ENCODE measurements at places on chromosomes 2 and 18. TPM values are rescaled to one million over a fixed set of nuclear protein-coding genes. Genes with fewer than 3 reads are reported as not detected.

The NMUR1 gene
- 0.08 TPM for total RNA-seq

The PAX3 gene
- not detected for total RNA-seq

The PPP1R1C gene
- total RNA-seq, result not detected

The ZNF407 gene
- total RNA-seq, result 10.3 TPM

The ALPI gene
- not detected for total RNA-seq

The CHAC2 gene
- 16.0 TPM for total RNA-seq

The TGOLN2 gene
- 64.7 TPM for total RNA-seq

The RNF125 gene
- 3.9 TPM for total RNA-seq

- H3K4me1 ChIP-seq, result no peaks in the 10 kb centered on the region
- H3K27me3 ChIP-seq, result no peaks in the 10 kb centered on the region
- DNase-seq, result no peak
- H3K4me3 ChIP-seq, result no peak overlapping the region
Observed at GRCh38 chr2:191264647-191265081, 19.5 kb downstream of the MYO1B start.

DNA sequence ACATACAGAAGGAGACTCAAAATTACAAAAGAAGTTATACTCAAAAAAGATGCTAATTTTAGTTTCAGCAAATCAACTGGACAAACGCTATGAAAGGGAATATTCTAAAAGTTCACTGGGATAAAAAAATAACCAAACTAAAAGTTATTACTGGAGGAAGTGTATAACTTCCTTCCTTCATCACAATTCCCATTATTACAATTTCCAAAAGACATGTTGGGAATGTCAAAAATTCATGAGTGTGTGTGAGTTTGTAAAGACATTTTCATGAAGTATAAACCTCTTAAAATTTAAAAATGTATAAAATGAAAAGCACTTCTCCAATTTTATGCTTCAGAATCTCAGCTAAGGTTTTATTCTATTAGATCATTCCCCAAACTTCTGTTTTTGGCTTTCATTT is 67.8 kb downstream of the MERTK start:
- H3K27ac ChIP-seq, result no peak overlapping the region
- no peak overlapping the region for H3K4me3 ChIP-seq
- no peak for DNase-seq
- H3K4me1 ChIP-seq, result no peaks in the 10 kb centered on the region
- no peaks in the 10 kb centered on the region for H3K27me3 ChIP-seq

DNA sequence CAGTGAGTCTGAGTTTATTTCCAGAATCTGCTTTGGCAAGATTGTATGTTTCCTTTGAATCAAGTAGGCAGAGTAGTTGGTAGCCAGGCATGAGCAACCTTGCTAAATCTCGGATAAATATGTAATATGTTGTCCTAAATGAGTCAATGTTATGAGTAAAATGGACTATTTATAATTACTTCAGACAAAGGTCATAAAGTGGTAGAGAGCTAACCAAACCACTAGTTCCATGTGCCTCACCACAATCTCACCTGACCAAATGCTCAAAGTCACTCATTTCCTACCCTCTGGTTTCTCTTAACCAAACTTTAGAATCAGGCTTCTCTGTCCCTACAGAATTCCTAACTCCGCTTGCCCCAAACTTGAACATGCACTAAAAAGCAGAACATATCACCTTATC is 261.2 kb upstream of the FSIP2 start:
- H3K36me3 ChIP-seq, result no peaks in the 10 kb centered on the region
- no peak for DNase-seq
- no peak overlapping the region for H3K4me3 ChIP-seq
- no peaks in the 10 kb centered on the region for H3K4me1 ChIP-seq

DNA sequence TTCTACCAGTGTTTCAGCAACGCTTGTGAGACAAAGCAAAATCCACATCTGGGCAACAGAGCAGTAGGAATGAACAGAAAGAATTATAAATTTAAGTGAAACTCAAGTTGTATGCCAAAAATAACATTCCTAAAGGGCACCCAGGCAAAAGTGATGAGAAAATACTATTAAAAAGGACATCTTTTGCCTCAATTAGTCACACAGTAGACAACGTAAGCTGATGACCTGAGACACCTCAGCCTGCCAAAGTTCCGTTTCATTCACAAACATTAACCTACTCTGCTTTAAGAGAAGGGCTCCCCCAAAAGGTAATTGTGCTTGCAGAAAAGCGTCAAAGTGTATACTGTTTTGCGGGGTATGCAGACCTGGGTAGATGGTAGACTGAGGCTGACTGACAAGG is 7.2 kb downstream of the HDLBP start:
- H3K4me3 ChIP-seq, result no peak overlapping the region
- no peaks in the 10 kb centered on the region for H3K36me3 ChIP-seq
- peaks cover 36% of the 10 kb centered on the region for H3K4me1 ChIP-seq
- DNase-seq, result no peak

DNA sequence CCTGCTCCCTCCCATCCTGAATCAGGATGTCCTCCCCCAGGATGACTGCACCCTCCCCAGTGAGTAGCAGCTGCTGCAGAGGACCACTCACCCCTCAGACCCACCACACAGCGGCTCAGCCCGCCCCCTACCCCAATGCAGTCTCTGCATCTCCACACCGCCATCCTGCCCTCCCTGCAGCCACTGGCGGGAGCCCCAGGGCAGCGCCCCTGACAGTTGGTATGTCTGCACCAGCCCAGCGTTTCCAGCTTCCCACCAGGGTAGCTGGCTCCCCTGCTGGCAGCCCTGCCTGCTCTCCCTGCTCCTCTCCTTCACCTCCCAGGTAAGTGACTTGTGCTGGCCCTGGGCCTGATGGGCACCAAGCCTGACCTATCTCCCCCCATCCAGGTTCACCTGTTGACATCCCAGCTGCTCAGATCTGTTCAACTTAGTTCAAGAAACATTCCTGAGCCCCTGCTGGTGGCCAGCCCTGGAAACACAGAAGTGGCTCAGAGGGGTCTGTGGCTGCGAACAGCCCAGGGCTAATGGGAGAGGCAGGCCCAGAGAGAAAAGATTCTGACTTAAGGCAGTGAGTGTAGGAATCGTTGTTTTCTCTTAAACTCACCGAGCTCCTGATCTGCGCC is 117.7 kb upstream of the RAB6C start:
- no peaks in the 10 kb centered on the region for H3K36me3 ChIP-seq
- no peak overlapping the region for H3K4me3 ChIP-seq
- no peak for DNase-seq
- no peaks in the 10 kb centered on the region for H3K4me1 ChIP-seq
- no peaks in the 10 kb centered on the region for H3K27me3 ChIP-seq

- H3K27ac ChIP-seq, result no peak overlapping the region
- H3K27me3 ChIP-seq, result no peaks in the 10 kb centered on the region
- H3K4me3 ChIP-seq, result no peak overlapping the region
- no peaks in the 10 kb centered on the region for H3K36me3 ChIP-seq
Observed at GRCh38 chr2:66872081-66872985, 437.4 kb downstream of the MEIS1 start.

GRCh38 chr2:191173206-191173605 is 22.4 kb upstream of the STAT4 start:
- H3K4me1 ChIP-seq, result peaks cover 14% of the 10 kb centered on the region
- H3K27ac ChIP-seq, result no peak overlapping the region

GRCh38 chr18:8783335-8783993 is 78.1 kb downstream of the MTCL1 start:
- H3K36me3 ChIP-seq, result no peaks in the 10 kb centered on the region
- H3K4me1 ChIP-seq, result no peaks in the 10 kb centered on the region
- DNase-seq, result no peak
- no peak overlapping the region for H3K4me3 ChIP-seq

DNA sequence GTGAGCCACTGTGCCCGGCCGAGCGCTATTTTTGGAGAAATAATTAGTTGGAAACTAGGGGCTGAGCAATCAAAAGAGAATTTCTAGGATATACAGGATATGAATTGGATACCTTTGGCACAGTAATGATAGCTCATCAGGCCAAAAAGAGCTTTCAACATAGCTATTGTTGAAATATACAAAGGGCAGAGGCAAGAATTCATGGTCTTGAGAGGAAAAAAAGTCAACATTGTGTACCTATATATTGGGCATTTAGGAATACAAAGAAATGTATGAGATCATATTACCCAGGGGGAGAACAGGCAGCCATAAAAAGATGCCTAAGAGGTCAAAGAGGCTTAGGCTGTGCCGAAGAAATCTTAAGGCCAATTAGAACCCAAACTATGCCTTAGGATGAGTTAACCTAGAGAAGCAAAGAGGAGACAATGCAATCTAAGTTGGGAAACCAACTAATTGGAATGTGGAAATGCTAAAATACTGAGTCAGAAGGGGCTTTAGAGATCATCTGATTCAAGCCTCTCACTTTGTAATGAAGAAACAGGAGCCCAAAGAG is 99.0 kb downstream of the RBBP8 start:
- no peak for DNase-seq
- H3K27ac ChIP-seq, result no peak overlapping the region
- no peaks in the 10 kb centered on the region for H3K4me1 ChIP-seq
- H3K36me3 ChIP-seq, result no peaks in the 10 kb centered on the region

GRCh38 chr2:69801745-69802290 is 27.6 kb upstream of the GMCL1 start:
- peak overlapping the region; percentile 58 for H3K27ac ChIP-seq
- H3K4me1 ChIP-seq, result peaks cover 64% of the 10 kb centered on the region
- H3K36me3 ChIP-seq, result peaks cover 2% of the 10 kb centered on the region
- no peak overlapping the region for H3K4me3 ChIP-seq
- no peaks in the 10 kb centered on the region for H3K27me3 ChIP-seq

DNA sequence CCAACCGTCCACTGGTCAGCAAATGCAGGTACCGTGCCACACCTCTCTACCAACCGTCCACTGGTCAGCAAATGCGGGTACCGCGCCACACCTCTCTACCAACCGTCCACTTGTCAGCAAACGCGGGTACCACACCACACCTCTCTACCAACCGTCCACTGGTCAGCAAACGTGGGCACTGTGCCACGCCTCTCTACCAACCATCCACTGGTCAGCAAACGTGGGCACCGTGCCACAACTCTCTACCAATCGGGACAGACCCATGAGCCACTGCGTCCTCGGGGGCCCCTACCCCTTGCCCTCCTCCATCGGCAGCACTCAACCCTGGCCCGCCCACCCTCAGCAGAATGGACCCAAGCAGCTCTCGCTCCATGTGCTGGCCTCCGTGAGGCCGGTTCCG is 226.4 kb upstream of the SALL3 start:
- H3K27me3 ChIP-seq, result no peaks in the 10 kb centered on the region
- no peaks in the 10 kb centered on the region for H3K36me3 ChIP-seq
- no peak overlapping the region for H3K27ac ChIP-seq

GRCh38 chr2:15816674-15817406 is 123.5 kb upstream of the MYCN start:
- H3K27me3 ChIP-seq, result peaks cover 9% of the 10 kb centered on the region
- no peak overlapping the region for H3K4me3 ChIP-seq
- H3K27ac ChIP-seq, result no peak overlapping the region
- no peaks in the 10 kb centered on the region for H3K4me1 ChIP-seq
- no peak for DNase-seq
- no peaks in the 10 kb centered on the region for H3K36me3 ChIP-seq

GRCh38 chr2:24088821-24089359 is 4.3 kb upstream of the TP53I3 start:
- H3K27ac ChIP-seq, result no peak overlapping the region
- H3K4me3 ChIP-seq, result no peak overlapping the region
- no peaks in the 10 kb centered on the region for H3K36me3 ChIP-seq
- H3K4me1 ChIP-seq, result peaks cover 5% of the 10 kb centered on the region
- no peak for DNase-seq
- H3K27me3 ChIP-seq, result no peaks in the 10 kb centered on the region

All from GM12878 (cell line).